ENCODE measurements at places on chromosomes 1 and 21.

GRCh38 chr1:217388522-217389065 is 242.3 kb downstream of the GPATCH2 start:
- no peak for DNase-seq

GRCh38 chr21:45613881-45614280 is 29.6 kb upstream of the PCBP3 start:
- no peak for DNase-seq

GRCh38 chr1:202005958-202006357 is 4.4 kb upstream of the ELF3 start:
- DNase-seq = peak; percentile 2

- no peak for DNase-seq
Observed at GRCh38 chr1:228194436-228194835, 13.4 kb upstream of the OBSCN start.

DNA sequence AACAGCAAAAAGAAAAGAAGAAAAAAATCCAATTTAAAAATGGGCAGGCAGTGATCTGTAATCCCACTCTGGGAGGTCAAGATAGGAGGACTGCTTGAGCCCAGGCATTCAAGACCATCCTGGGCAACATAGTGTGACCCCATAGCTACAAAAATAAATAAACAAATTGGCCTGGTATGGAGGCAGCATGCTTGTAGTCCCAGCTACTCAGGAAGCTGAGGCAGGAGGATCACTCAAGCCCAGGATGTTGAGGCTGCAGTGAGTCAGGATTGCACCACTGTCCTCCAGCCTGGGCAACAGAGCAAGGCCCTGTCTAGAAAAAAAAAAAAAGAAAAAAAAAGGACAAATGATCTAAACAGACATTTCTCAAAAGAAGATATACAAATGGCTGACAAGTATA is 99.6 kb downstream of the EIF4G3 start:
- DNase-seq = no peak

- no peak for DNase-seq
Observed at GRCh38 chr1:245480393-245481120, 325.8 kb downstream of the KIF26B start.
